ENCODE measurements at places on chromosomes 16 and 17.

DNA sequence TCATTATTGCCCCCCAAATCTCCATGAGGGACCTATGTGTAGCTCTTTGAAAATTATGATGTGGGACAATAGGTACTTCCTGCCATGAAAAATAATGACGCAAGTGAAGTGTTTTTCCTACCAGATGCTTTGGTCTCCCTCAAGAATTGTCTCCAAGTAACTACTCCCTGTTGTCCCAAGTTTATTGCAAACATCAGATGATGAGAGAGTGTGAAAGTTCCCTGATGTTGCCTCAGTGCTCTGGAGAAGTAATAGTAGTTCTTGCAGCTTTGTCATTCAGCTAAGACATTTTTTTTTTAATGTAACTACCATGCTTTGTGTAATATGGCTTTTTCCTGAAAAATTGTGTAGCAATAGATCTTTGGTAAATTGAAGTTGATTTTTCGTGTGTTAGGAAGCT is 20.1 kb downstream of the LPCAT2 start:
- no peak for DNase-seq

DNA sequence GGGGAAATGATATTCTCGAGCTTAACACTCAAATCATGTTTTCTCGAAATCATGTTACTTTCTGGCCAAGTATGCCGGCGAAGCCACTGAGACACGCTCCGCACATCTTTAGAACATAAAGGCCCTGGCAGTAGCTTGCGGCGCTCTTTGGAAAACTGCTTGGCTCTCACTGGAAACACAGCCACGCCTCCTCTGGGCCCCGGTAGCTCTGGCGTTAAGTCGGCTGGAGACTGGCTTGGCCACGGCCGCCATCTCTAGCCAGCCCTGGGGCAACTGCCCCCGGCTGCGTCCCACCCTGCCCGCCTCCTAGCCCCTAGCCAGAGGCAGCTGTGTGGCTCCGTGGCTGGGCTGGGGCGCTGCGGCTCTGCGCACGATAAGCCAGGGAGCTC is 9.2 kb upstream of the BAIAP2 start:
- DNase-seq = no peak

DNA sequence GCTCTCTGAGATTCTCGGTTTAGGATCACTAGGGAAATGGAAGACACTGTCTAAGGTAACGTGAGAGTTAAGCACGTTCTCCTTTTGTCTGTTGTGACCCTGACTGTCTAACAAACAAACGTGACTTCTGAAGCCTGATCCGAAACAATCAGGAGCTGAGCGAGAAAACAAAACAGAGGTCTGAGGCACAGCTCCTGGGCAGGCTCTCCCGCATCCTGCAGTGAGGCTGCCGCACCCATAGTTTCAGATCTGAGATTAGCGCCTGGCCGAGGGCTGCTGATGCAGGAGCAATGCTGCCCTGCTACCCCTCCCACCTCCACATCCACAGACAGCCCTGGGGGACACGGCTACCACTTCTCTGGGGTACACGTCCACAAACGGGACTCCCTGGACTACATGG is 46.7 kb downstream of the RNF157 start:
- DNase-seq = no peak

- no peak for DNase-seq
Observed at GRCh38 chr16:88503374-88503770, 50.3 kb downstream of the ZFPM1 start.

DNA sequence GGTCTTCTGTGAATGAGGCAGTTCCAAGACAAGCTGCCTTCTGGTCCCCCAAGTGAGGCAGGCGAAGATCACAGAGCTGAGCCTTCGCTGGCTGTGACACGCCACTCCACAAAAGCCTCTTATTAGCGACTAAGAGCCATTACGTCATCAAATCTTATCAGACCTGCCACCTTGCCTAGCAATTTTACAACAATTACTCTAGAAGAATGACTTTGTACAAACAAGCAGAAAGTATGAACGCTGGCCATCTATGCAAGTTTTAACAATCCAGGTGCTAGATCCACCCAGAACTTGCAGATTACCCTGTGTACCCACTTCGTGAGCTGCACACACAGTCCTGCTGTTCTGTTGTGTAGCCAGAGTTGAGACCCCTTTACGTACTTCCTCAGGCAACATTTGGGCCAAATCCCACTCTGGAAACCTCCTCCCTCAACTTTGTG is 3.8 kb upstream of the ICAM2 start:
- DNase-seq = no peak

DNA sequence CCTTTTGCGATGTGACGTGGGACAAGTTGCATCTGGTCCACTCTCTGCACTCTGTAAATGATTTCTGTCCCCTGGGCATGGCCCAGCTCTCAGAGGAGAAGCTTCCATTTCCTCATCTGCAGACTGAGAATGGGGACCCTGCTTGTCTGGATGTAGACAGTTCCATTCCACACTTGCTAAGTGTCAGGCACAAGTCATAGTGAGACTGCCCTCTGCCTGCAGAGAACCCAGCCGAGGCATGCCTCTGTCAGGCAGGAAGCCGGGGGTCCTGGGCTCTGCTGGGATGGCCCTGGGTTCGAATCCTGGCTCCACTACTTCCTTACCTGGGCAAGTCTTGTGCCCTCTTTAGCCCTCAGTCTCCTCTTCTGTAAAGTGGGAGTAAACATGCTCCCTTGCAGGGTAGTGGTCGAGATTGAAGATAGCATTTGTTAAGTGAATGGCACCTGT is 4.1 kb downstream of the MAP2K3 start:
- no peak for DNase-seq

- no peak for DNase-seq
Observed at GRCh38 chr17:10048629-10049350, 143.7 kb upstream of the RCVRN start.

DNA sequence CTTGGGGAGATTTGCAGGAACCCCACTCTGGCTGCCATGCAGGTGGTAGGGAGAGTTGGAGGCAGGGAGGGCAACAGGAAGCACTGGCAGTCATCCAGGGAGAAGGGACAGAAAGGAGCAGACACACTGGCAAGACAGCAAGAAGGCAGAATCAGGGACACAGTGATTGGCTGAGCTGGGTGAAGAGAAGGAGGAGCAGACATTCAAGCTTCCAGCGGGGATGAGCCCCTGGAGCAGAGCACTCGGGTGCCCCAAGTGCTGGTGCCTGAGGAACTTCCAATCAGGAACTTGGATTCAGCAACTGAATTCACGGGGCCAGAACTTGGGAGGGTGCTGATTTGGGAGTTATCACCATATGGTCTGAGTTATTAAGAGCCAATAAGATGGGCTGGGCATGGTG is 6.3 kb upstream of the ITGA3 start:
- DNase-seq = no peak

DNA sequence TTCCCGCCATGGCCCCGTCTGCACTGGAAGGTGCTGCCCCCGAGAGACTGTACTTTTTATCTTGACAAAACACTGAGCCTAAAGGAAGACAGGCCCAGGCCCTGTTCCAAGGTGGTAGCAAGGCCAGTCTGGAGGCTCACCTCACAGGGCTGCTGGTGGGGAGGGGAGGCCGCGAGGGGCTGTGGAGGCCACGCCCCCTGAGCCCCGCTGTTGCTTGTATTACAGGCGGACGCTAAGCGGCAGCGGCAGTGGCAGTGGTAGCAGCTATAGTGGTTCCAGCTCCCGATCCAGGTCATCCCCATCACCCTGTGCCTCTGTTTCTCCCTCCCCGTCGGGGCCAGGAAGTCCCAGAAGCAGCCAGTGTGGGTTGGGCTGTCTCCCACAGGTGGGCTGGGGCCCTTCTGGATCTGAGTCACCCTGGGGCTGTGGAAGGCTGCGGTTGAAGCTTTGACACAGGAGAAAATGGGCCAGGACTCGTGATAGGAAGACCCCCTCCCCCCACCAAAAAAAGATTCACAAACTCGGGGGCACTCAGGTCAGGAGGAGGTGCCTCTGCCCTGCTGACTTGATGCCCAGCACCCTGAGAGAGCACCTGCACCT is 13.3 kb upstream of the IL17C start:
- no peak for DNase-seq

GRCh38 chr17:77697480-77698400 is 260.8 kb upstream of the TNRC6C start:
- DNase-seq = no peak

GRCh38 chr17:41873559-41874292 is 8.5 kb upstream of the KLHL11 start:
- DNase-seq = no peak

GRCh38 chr17:73541561-73541981 is 102.7 kb downstream of the SDK2 start:
- no peak for DNase-seq

DNA sequence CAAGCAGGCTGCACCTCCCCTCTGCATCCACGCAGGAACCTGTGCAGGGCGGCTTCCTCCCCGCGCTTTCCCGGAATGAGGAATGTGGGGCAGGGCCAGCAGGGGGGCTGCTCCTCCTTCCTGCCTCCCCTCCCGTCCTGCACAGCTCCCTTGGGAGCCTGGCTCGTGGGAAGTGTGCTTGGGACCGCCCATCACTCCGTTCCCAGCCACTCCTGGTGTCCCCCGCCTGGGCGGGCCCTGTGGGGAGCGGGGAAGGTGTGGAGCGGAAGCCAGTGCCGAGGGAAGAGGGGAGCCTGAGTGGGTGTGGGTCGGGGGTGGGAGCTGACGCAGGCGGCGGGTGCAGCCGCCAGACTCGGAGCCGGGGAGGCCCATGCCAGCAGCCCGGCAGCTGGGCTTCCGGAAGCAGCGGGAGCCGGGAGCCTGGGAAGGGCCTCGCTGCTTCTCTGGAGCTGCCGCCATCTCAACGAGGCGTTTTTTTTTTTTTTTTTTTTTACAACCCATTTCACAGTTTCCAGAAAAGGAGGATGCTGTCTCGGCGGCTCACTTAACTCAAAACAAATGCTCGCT is 24.1 kb downstream of the BAHCC1 start:
- DNase-seq = no peak

- no peak for DNase-seq
Observed at GRCh38 chr17:69620363-69620762, 205.9 kb downstream of the MAP2K6 start.

DNA sequence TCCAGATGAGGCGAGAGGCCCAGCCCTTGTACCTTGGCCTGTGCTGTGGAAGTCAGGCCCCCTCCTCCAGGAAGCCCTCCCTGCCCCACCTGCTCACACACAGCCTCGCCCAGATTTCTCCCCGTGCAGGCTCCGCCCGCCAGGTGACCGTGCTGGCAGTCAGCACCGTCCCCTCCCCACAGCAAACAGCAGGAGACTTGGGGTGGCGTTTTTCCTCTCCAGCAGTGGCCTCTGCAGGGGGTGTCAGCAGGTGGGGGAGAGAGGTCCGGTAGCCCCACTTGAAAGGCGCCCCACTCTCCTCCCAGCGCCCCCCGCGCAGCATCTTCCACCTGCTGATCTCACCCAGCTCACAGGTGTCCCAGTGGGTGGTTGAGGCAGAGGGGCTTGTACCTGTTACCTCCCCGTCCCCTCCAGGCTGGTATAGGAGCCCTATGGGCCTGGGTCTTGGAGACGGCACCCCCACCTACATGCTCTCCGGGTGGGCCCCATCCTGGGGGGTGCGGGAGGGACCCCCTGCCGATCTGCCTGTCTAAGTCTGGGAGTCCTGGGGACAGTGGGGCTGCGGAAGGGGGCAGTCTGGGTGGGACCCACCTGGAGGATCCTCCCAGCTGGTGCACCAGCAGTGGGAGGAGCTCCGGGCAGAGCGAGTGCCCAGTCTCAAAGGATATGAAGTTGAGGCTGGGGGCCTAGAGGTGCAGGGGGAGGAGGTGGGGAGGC is 4.2 kb upstream of the C1QTNF8 start:
- DNase-seq = no peak

- DNase-seq = no peak
Observed at GRCh38 chr16:51392521-51393187, 241.6 kb upstream of the SALL1 start.

GRCh38 chr16:23320693-23321092 is 18.6 kb downstream of the SCNN1B start:
- DNase-seq = no peak
